Activated CD8-positive, alpha-beta memory T cell treated with anti-CD3 and anti-CD28 coated beads for 4 hours (primary cell): ENCODE measurements at places on chromosomes 5 and 9.

DNA sequence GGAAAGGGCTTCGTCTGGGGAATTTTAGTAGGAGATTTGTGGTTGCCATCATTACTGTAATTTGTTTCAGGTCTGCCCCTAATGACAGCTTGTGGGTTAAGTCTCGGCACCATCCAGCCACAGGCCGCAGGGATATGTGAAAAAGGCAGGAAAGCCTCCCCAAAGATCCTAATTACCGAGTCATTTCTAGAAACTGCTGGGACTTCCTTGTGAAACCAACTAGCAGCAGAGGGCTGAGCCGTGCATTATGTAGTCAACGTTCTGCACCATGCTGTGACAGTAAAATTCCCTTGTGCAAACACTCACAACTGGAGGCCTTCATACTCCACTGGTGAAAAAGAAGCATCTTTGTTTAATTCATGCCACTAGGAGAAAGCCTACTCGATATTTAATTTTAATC lies 230.3 kb downstream of the MPDZ start:
- DNase-seq = no peak

DNA sequence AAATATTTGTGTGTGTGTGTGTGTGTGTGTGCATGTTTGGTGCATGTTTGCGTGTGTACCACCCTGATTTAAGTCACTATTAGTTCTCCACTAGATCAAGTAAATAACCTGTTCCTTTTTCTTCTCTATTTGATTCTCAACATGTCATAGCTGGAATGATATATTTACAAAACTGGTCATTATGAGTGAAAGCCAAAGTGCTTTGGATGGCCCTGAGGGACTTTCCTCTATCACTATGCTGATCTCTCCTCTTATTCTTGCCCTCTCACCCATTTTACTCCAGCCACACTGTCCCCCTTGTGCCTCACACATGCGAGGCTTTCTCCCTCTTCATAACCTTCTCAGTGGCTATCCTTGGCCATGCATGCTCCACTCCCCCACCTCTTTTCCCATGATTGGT lies 144.6 kb upstream of the NMUR2 start:
- DNase-seq = no peak

GRCh38 chr9:2354856-2355696 lies 266.5 kb upstream of the VLDLR start:
- DNase-seq = no peak

- no peak for DNase-seq
These were observed 70.4 kb upstream of the C5orf63 start for GRCh38 chr5:127143722-127144121.

DNA sequence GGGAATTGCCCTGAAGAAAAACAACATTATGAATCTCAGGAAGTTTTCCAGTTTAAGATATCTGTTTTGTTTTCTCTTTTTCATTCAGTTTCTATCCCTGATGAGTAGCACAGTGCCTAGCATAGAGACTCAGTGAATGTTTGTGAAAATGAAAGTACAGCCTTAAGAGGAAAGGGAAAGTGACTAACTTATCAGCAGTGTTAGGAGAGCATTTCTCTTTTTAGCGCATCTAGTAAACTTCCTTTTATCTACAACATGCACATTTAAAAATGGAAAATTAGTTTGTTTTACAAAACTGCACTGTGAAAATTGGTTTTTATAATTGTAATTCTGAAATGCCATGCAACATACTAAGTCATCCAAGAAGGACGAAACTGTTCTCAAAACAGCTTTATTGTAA lies 110.8 kb downstream of the SMARCA2 start:
- no peak for DNase-seq

- no peak for DNase-seq
These were observed 54.2 kb downstream of the WHRN start for GRCh38 chr9:114450833-114451706.

- DNase-seq = no peak
These were observed 628.2 kb upstream of the KLF4 start for GRCh38 chr9:108117795-108118194.

- no peak for DNase-seq
These were observed 18.9 kb downstream of the RALGPS1 start for GRCh38 chr9:126933334-126933980.

DNA sequence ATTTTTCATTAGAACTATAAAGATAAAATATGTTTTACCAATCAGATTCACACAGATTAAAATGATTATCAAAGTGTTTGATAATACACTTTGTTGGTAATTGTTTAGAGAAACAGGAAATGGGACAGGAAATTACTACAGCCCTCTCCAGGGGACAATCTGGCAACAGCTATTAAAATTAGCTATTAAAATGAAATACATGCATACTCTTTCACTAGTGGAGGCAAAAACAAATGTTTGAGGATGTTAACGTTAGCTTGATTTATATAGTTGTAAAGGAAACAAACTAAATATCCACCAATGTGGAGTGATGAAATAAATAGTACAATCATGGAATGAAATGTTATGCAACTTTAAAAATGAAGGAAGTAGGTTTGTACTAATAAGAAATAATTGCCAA lies 53.7 kb downstream of the TARS1 start:
- DNase-seq = no peak

GRCh38 chr5:42494414-42494813 lies 71.2 kb downstream of the GHR start:
- no peak for DNase-seq

DNA sequence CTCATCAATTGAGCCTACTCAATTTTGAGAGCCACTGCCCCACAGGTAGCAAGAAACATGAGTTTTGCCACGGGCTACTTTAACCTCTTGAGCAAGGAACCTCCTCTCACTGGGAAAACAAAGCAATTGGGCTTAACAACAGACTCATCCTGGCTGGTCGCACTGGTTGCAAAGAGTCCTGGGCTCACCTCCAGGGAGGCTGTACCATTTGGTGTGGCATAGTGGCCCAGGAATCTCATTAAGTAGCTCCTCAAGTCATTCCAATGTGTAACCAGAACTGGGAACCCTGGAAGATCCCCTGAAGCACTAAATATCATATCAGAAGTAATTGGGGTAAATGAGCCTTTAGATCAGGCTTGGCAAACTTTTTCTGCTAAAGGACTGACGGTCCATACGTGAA lies 78.5 kb downstream of the MYO10 start:
- no peak for DNase-seq

- no peak for DNase-seq
These were observed 444.5 kb downstream of the SH3GL2 start for GRCh38 chr9:18023332-18023731.

DNA sequence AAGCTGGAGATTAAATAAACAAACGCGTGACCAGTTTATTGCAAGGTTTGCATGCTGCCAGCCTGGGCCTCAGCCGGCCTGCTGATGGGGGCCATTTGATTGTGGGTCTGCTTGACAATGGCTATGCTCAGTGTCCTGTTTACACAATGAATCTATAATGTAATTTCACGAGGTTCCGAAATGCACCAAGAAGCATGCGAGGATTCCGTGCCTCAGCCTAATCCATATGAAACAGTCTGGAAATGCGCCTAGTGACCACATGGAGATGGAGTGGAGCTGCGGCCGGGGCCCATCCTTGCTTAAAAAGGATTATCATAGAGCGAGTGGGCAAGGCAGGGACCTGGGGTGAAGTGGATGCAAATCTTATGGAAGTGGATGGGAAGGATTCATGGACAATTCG lies 382.4 kb downstream of the CDK5RAP2 start:
- no peak for DNase-seq

DNA sequence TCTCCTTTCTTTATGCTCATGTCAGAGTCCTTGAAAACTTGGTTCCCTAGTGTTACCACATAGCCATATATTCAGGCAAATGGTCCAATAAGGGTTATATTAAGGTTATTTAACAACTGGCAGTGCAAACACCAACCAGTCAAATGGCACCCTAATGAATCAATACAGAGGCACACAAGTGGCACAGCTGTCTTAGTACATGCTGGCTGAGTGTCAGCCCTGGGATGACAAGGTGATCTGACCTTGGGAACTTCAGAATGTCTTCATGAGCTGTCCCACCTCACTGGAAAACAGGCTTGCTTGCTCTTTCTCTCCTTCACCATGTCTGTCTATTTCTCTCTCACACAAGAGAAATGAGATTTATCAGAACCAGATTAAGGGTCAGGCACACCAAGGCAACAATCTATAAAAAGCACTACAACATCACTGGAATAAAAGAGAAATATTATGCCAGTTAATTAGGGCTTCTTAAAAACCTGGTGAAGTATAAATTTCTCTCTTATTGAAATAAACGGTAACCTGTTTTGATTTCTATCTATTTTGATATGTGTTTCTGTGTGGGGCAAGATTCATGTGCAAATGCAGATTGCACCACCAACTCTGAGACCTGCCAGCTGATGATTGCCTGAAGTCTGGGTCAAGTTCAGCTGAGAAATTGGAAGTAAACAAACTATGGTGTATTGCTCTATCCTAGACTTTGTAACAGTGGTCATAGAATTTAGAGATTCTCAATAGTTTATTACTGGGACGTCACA lies 140.7 kb downstream of the SREK1 start:
- DNase-seq = no peak

GRCh38 chr5:127741412-127741811 lies 38.2 kb downstream of the CCDC192 start:
- no peak for DNase-seq

DNA sequence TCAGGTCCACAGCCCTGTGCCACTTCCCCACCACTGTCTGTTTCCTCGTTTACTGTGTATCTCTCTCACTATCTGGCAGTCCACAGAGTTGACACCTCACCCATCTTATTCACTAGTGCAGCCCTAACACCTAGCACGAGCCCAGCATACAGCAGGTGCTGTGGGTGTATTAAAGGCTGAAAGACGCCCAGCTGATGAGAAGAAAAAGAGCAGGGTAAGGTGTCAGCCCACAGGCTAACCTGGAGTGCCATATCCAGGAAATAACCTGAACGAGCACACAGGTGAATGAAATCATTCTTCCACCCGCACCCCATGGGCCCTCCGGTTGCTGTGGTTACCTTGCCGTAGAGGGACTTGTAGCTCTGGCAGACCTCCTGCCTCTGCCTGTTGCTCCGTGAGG lies 18.6 kb downstream of the ANXA6 start:
- no peak for DNase-seq

DNA sequence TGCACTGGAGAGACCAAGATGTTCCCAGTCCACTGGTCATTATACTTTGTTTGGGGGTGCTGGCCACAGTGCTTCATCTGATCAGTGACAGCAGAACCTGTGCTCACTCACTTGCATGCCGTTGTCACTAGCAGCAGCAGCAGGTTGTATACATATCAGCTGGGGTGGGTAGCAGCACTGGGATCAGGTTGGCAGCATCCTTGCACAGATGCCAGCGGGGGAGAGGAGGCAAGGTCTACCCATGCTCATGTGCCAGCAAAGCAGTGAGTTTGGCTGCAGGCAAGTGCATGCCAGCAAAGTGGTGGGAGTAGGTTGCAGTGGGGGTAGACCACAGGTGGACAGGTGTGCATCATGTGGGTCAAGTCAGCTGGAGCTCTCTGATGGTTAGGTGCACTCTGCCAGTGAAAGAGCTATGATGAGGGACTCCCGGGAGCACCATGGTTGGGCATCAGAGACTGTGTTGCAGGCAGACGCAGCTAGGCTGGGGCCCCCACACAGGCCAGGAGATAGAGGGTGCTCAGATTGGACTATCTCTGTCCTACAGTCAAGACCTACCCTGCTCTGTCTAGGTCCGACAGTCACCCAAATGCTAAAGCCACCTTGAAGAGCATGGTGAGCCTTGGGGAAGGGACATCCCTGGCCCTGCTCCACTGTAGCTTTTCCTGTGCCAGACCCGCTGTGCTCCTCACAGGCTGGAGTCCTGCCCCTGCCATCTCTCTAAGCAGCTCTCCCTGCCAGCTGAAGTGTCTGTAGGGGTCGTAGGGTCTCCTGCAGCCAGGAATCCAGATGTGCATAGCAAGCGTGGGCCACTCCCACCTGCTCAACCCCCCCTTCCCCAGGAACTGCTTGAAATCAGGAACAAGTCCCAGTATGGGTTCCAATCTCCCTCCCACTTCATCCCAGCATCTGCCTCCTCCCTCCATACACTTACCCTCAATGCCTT lies 119.8 kb downstream of the RNF180 start:
- no peak for DNase-seq

- DNase-seq = no peak
These were observed 14.5 kb downstream of the ANP32B start for GRCh38 chr9:97997330-97998276.

GRCh38 chr5:15518786-15519185 lies 18.8 kb downstream of the FBXL7 start:
- DNase-seq = no peak

DNA sequence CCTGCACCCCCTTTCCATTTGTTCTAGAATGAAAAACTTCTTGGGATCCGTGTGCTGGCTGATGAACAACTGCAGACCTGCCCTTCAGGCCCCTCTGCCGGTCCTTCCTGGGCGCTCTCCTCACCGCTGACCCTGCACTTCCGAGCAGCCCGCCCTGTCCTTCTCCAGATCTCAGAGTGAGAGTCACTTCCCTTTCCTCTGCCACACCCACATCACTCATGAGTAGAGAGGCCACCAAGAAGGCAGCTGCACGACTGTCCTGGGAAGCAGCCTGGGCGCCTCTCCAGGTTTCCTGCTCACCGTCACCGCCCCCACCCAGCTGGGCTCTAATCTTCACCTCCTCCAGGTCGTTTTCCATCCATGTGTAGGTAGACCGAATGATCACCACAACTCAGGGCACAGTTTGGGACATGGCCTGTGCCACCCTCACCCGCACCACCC lies 35.0 kb upstream of the NSMF start:
- no peak for DNase-seq

GRCh38 chr9:79641070-79641469 lies 69.3 kb downstream of the TLE4 start:
- no peak for DNase-seq

DNA sequence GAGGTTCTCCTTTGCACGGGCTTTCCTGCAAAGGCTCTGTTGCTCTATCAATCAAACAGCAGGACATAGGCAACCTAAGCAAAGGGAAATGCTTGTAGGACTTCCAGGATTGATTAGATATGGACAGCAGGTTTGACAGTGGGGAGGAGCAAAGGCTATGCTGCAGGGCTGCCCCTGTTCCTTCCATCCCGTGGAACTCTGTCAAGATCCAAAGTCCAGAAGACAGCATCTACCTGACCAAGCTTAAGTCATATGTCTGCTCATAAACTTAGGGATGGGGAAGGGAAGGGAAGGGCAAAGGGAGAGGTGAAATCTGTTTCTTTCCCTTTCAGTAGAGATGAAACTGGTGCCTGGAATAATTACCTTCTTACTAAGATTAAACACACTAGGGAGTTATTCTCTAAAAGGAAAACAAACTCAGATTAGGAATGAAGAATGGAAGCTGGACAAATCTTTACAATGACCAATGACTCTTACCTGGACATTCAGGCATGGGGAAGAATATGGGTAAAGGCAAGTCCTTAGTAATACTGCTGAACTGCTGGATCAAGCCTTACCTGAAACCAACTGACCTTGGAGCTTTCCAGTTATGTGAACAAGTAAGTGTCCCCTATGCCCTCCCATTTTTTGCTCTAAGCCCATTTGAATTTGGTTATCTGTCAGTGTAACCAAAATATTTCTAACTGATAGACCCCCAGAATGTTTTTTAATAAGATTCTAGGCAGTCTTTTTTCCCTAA lies 8.4 kb upstream of the ACOT12 start:
- no peak for DNase-seq

DNA sequence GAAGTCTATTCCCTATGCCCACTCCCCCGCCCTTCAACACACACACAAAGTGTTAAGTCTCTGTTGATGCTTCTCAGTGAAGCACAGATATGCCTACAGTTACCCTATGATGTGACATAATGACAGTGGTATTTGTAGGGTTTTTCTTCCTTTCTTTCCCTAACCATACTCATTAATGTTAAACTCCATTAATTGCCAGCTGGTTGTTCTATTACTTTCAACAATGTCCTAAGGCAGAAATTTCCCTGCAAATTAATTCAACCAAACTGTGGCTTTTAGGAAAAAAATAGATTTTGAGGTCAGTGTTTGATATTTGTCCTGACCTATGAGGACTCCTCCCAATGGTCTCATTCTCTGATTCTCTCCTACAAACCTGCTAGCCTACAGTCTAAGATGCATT lies 38.2 kb upstream of the SLCO6A1 start:
- no peak for DNase-seq
